ENCODE measurements at places on chromosomes 12 and 14.

- DNase-seq = no peak
Measured at GRCh38 chr14:101739446-101740141, 21.9 kb upstream of the PPP2R5C start.

- no peak for DNase-seq
Measured at GRCh38 chr12:117085318-117085947, 13.8 kb downstream of the TESC start.

DNA sequence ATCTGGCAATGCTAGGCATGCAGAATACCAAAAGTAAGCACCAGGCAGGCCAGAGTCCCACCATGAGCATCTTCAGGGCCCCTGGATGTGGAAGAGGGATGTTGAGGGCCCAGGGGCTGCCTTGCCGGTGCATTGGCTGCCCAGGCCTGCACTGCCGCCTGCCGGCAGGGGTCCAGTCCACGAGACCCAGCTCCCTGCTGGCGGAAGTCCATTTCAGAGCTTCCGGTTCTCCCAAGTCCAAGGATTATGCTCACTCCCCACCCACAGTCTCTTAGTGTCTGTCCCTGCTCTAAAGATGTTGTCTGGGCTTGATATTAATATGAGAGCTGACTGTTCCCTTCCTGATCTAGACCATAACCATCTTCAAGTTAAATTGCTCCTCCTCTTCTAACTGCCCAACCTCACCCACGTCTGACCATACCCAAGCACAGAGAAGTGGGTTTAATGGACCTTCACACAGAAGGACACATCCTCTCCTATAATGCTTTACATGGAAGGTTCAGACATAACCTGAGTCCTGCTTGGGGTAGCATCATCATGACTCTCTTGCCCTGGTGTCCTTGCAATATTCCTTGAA is 117.4 kb downstream of the DAD1 start:
- DNase-seq = no peak

DNA sequence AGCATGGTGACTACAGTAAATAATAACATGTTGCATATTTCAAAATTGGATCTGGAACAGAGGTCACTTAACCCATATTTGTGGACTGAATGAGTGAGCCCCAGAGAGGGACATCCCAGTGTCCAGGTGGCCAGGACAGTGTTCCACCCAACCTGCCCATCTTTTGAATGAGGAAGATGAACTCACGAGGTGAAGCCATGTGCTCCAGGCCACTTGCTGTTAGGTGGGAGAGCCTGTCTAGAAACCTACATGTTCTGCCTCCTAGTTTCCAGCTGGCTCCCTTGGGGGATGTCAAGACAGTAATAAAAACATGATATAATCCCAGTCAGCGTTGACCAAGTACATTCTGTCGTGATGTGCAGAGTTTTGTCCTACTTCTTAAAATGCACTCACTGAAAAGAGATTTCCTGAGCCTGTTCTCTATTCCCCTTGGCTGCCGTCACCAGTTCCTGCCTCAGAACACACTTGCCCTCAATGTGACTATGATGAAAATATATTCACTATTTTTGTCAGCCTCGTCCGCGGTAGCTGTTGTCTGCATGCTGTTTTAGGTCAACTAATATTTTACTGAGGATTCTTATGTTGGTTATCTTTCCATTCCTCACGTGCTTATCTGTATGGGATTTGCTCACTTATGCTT is 25.7 kb downstream of the TSPAN9 start:
- no peak for DNase-seq

GRCh38 chr14:100825713-100826331 is at the start of gene MEG3:
Gene MEG3, plus strand, starts transcription at chr14:100826118.
- no peak for DNase-seq

DNA sequence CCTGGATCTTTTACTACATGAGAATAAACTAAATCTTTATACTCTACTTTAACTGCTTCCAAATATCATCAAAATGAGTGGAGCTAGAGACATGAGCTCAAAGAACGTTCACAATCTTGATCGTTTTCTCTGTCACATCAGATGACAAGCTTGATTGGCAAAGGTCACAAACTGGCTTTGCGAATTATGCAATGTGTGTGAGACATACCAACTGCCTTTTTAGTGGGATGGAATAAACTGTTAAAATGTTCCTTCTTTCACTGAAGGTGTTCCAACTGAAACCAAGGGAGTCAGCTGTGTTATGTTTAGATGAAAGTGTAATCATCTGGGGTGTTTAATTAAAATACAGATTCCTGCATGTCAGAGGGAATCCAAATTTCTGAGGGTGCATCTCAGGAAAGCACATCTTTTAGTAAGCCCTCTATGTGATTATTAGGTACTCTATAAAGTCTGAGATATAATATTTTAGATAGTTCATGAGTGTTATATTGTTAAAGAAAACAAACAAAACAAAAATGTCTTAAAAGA is 21.9 kb downstream of the KITLG start:
- no peak for DNase-seq

- DNase-seq = no peak
Measured at GRCh38 chr12:94760786-94761185, 110.4 kb upstream of the TMCC3 start.

- DNase-seq = no peak
Measured at GRCh38 chr12:111570084-111570961, 28.8 kb downstream of the ATXN2 start.

DNA sequence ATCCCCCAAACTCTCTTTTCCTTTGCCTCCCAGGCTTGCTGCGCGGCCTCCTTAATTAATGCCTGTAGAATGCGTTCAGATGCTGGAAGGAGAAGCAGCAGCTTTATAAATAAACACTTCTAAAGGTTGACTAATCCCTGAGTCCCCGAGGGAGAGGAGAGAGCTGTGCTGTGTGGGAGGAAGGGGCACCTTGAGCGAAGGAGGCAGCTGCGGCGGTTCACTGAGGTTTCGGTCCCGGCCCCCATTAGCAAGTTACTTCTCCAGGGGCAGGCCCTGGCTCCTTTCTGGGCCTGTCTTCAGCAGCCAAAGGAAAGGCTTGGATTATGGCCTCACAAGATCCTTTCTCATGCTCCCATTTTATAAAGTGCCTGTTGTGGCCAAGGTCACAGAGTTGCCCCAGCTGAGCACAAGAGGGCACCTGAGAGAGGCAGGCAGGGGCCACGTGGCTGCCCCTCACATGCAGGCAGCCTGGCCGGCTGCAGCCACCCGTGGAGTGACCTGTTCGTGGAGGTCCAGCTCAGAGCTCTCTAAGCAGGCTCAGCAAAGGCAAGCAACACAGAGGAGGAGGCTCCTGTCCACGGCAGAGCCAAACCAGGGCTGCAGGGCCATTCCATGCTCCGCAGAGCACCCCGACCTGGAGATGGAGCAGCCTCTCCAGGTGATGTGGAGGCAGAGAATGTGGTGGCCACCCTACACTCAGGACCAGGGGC is 15.0 kb upstream of the CACNA2D4 start:
- DNase-seq = no peak

- no peak for DNase-seq
Measured at GRCh38 chr14:74019408-74020137, 424 bp downstream of the BBOF1 start.

GRCh38 chr14:95370076-95370475 is 50.4 kb upstream of the CLMN start:
- no peak for DNase-seq

DNA sequence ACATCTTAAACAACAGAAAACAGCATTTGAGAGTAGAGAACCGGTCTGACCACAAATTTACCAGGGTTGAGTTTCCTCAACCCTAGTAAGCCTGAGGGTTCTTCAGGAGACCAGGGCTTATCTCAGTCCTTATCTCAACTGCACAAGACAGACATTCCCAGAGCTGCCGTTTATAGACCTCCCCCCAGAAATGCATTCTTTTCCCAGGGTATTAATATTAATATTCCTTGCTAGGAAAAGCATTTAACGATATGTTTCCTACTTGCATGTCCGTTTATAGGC is 12.3 kb downstream of the TMEM117 start:
- no peak for DNase-seq

DNA sequence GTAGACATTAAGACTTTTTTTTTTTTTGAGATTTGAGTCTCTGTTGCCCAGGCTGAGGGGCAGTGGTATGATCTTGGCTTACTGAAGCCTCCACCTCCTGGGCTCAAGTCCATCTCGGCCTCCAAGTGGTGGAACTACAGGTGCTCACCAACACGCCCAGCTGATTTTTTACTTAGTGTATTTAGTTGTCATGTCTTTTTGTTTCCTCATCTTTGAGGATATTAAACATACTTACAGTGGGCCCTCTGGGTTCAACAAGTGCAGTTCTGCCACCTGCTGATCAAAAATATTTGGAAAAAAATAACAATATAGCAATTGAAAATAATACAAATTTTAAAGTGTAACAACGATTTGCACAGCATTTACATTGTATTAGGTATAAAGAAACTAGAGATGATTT is 4.4 kb upstream of the B4GALNT1 start:
- no peak for DNase-seq

DNA sequence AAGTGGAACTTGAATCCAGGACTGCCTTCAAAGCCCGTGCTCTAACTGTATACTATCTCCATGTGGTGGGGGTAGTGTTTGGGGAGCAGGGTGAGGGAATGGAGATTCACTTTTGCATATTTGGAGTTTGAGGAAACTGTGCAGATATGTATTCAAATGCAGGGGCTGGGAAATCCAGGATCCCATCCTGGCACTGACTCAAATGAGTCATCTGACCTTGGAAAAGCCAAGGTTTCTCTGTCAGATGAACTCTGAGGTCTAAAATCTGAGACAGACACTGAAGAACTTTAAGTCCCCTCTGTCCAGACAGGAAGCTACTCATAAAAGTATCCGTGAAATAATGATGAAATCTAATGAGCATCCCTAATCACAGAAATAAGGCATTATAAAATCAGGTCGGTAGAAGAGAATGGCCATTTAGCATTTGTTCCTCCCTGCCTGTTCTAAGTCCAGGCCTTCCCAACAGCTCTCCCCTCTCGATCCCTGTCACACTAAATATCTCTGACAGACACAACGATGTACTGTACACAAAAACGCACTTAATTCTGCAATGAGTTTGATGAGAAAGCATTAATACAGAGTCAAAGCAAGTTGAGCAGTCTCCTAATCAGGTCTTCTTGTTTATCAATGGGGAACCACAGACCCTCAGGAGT is 14.4 kb downstream of the NIN start:
- DNase-seq = no peak

GRCh38 chr14:68794851-68795596 is 2.2 kb upstream of the ZFP36L1 start:
- peak; percentile 62 for DNase-seq

DNA sequence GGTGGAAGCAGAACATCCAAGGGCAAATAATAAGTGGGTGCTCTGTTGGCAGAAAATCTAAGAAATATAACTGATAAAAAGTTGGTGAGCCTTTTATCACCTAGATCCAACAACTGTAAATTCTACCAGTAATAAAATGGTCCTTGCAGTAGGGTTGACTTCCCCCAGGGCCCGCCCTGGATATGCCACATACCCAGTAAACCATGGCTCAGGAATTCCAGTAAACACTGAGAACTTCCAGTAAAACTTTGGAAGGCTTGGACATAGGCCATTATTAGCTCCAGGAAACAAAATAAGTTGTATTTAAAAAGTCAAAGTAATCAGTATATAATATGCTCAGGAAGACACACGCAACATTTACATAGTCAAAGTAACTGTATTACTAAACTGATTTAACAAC is 402.2 kb downstream of the BCAT1 start:
- no peak for DNase-seq

- DNase-seq = no peak
Measured at GRCh38 chr12:23758608-23759007, 190.9 kb downstream of the SOX5 start.

- no peak for DNase-seq
Measured at GRCh38 chr12:93722835-93723567, 45.8 kb downstream of the CRADD start.

DNA sequence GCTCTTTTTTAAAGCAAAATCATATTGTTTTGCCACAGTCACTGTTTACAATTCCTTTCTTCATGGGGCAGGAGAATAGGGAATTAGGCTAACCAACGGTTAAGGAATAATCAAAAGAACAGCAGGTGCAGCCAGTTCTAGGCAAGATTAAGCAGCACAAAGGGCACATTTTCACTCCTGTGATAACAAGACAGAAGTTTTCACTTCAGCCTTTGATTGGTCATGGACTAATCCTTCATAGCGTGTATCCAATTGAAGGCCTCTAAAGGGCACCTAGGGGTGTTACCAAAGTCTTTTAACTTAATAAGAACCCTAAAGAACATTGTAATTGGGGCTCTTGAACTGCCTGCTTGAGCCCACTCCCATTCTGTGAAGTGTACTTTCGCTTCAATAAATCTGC is 206.9 kb upstream of the AMIGO2 start:
- DNase-seq = no peak

- no peak for DNase-seq
Measured at GRCh38 chr12:28535216-28535615, 345.0 kb downstream of the CCDC91 start.

GRCh38 chr12:911191-911826 is 38.2 kb downstream of the RAD52 start:
- no peak for DNase-seq

GRCh38 chr14:72617391-72618031 is 276.4 kb downstream of the DPF3 start:
- no peak for DNase-seq

DNA sequence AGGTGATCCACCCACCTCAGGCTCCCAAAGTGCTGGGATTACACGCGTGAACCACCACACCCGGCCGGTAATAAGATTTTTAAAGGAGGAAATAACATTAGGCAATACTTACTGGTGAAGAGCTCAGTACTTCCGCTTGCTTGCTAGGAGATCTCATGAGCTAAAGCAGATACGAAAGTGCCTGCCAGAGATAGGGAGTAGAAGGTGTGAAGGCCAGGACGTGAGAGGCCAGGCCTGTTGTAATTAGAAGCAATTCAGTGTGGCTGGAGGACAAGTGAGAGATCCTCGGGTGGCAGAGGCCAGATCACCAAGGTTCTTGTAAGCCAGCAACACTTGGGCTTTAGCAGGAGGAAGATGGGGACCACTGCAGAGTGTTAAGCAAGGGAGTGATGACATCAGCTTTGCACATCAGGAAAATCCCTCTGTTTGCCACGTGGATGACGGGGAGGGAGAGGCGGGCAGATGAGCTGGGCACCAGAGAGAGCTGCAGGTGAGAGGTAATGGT is 7.6 kb downstream of the TECPR2 start:
- DNase-seq = no peak

- no peak for DNase-seq
Measured at GRCh38 chr12:114441545-114441944, 35.6 kb upstream of the TBX5 start.

DNA sequence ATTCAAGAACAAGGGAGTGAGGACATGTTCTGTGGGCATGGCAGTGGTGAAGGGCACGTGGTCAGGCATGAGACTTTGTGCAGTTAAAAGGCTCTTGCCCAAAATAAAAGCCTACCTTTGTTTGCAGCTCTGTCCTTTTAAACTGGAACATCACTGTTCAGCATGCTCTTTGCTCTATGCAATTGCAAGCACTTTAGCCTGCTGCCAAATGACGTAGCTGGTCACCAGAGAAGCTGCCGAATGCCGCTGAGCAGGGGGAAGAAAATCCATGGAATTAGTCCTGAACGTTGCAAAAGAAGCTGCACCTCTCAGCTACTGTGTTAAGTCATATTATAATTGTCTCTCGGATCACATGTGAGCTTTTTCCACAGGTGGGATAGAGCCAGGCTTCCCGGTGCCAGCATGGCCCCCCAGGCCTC is 176.3 kb upstream of the DIO2 start:
- no peak for DNase-seq

GRCh38 chr14:92973261-92973797 is 50.4 kb downstream of the CHGA start:
- DNase-seq = no peak

All from stimulated activated CD4-positive, alpha-beta T cell treated with anti-CD3 and anti-CD28 coated beads, Interleukin-4, amount 100 ng/mL, for 1 hour (primary cell).